LHCN-M2 (cell line): ENCODE measurements at places on chromosomes 3 and 15. TPM values are rescaled to one million over a fixed set of nuclear protein-coding genes. Genes with fewer than 3 reads are reported as not detected.

DNA sequence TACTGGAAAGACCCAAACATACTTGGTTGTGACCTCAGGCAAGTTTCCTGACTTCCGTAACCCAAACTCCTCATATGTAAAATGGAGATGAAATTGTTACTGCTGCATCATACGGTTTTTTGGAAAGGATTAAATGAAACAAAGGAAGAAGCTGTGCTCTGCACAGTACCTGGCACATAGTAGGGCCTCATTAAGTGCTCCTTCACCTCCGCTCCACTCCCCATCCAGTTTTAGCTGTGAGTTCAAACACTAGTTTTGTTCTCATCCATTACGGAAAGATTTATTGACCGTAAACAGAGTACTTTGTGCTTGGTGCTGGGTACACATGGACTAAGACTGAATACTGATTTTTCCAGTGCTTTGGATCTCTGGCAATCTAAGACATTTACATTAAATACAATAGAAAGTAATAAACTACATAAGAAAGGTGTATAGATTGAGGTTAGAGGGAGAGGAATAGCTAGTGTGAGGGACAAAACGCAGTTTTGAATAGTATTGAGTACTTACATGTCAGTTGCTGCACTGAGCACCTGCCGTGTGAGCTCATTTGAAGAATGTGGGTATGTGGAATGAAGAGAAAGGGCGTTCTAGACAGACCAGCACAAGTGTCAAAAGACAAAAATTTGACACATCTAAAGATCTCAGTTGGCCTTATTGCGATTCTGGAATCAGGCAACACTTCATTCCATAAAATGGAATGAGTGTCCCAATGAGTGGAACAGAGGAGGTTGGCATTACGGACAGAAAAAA lies 594 bp upstream of the ICE2 start:
- DNase-seq, result peak; percentile 45

DNA sequence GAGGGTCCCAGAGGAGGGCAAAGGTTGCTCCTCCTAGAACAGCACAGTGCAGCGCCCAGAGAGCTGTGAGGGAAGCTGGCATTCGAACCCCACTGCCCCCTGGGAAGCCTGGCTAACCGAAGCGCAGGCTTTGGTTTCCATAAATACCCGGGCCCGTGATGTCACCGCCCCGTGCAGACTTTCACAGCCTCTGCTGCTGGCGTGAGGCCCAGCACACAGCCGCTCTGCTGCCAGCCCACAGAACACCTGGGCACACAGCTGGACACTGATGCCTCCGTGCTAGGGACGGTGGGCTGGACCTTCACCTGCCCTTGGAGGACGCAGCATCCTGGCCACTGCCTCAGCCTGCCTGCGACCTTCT lies 1.0 kb downstream of the IQSEC1 start:
- DNase-seq, result no peak

DNA sequence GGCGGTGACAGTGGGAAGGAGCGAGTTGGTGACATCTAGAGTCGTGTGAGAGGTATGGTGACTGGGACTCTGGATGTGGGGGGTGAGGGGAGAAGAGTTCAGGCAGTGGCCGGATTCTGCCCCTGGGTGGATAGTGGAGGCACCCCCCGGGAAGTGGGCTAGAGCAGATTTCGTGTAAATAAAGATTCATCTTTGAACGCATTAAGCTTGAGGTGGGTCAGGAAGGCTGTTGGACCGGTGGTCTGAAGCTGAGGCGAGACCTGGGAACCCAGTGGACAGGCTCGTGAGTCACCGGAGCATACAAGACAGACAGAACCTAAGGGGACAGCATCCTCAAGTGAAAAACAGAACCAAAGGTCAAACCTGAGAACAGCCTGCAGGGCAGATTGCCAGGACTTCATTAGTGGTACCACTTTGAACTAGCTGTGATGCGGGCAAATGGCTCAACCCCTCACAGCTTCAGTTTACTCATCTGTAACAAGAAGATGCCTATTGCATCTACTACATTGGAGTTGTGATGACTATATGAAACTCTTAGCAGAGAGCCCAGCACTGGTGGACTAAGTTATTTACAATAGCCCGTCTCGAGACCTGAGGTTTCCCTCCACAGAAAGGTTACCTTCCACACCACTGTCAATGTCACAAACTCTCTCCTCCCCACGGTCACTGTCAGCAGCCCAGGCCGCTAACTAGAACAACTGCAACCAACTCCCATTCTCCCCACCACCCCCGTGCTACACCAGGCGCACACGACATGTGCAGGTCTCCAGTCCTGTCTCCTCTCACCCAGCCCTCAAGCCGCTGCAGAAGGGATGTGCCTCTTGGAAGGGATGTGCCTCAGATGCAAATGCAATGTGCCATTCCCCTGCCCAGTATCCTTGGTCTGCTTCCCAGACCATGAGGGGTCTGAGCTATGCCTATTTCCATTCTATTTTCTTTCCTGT lies 901 bp upstream of the CLN6 start:
- DNase-seq, result peak; percentile 26

RNU5B-1 gene
- total RNA-seq, result not detected in 2 replicates

RYR3 gene
- not detected in 2 replicates for total RNA-seq
